Naive B cell (primary cell): ENCODE measurements at places on chromosomes 3 and 15. TPM values are rescaled to one million over a fixed set of nuclear protein-coding genes. Genes with fewer than 3 reads are reported as not detected.

GRCh38 chr3:13113346-13114330 is 40.4 kb upstream of the IQSEC1 start:
- peak; percentile 59 for DNase-seq

DNA sequence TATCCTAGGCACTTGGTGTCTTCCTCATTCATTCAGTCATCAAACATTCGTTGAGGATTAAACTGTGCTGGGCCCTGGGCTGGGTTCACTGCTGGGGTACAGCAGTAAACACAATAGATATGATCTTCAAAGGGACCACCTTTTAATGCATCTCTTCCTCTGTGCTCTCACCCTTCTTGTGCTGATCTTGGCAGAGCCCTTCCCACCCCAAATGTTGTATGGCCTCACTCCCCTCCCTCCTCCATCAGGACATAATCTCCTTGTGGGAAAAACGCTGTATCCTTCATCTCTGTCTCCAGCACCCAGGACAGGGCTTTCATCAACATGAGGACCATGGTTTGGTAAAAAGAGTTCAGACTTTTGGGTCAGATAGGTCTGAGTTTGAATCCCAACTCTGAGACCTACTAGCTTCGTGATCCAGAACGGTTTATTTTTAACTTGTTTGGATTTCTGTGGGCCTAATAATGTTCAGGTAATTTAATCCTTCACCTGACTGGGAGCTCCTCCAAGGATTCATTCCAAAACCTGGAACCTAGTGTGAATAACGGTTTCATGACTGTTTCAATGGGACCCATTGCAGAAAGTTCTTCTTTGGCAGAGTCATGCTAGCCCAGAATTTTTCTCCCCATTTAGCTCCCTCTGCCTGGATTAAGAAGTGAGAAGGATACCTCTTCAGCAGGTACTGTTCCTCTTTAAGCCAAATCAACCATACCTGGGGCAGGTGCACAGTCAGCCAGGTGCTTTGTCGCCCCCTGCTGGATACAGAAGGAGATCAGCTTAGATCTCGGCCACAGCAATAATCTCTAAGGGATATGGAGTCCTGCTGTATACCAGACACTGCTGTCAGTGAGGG is 5.2 kb upstream of the WNT7A start:
- DNase-seq = peak; percentile 34

- no peak for DNase-seq
Observed at GRCh38 chr3:102237181-102237580, 197.6 kb upstream of the ZPLD1 start.

GRCh38 chr3:177569875-177570657 is 372.8 kb upstream of the TBL1XR1 start:
- DNase-seq = peak; percentile 1

- no peak for DNase-seq
Observed at GRCh38 chr3:39277893-39278615, 1.8 kb downstream of the CX3CR1 start.

- DNase-seq = no peak
Observed at GRCh38 chr3:158384019-158384418, 187.0 kb upstream of the MLF1 start.

DNA sequence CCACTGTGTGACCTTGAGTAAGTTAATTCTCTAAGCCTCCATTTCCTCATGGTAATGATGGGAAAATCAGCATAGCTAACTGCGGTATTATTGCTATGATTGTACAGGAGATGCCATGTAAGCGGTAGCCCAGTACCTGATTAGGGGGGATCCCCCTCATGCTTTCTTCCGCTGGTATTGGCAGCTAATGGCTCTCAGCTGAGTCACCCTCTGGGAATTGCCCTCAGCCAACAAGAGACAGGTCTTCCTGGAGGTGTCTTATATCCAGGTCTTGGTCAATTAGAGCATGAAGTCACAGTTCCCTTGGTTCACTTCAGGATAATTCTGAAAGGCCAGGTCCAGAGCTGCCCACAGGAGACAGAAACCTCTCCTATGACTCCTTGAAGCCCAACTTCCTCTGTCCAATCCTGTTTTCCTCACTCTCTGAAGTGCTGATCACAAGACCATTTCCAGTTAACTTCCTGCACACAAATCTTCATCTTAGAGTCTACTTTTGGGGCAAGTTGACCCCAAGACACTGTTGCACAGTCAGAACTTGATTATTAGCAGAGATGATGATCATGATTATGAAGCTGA is 724.7 kb upstream of the ZNF385D start:
- DNase-seq = no peak

DNA sequence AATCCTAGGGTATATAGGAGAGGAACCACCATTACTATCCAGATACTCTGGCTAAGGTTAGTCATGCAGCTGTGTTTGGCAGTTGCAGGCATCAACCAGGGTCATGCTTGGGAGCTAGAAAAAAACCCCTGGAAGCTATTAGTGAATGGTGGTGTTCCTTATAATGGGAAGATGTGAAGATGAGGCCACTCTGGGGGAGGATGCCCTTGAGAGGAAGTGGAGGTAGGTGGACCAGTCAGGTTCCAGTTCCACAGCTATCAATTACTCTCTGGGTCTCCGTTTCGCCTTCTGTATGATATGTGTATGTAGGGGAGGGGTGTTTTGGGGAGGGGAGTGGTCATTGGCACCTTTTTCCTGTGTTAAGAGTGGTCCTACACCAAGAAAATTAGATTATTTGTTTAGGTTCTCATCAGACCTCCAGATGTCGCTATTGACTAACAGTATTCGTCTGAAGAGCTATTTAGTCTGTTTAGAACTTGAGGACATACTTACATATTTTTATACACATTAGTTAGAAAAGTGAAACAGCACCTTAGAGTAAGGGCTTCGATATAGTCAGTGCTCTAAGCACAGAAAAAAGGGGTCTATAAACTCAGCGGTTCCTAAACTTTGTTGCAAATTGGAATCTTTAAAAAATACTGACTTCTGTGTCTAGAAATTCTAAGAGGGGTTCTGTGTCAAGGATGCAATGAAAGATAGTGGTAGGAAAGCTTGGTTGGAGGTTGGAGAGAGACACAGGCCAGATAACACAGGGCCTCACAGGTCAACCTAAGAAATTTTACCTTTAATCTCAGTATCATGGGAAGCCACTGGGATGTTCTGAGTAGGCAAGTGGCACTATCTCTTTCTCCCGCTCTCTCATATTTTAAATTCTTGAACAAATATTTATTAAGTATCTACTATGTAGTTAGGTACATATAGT is 9.1 kb upstream of the HPS3 start:
- peak; percentile 58 for DNase-seq

DNA sequence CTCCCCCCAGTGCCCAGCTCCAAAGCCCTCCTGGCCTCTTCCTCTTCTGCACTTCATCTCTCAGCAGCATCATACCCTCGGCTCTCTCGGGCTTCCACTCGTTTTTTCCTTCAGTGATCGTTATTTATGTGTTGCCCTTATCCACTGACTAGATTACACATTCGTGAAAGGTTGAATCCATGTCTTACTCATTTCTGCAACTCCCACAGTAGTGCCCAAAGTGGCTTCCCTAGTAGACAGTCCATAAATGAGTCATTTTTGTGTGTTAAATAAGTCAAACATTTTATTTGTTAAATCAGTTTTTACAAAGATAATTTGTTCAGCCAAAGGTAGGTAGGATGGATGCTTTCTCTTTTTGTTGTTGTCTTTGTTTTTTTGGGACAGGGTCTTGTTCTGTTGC is 87.4 kb downstream of the CRTC3 start:
- DNase-seq = no peak

- DNase-seq = peak; percentile 35
Observed at GRCh38 chr3:126474498-126475412, 936 bp downstream of the ZXDC start.

DNA sequence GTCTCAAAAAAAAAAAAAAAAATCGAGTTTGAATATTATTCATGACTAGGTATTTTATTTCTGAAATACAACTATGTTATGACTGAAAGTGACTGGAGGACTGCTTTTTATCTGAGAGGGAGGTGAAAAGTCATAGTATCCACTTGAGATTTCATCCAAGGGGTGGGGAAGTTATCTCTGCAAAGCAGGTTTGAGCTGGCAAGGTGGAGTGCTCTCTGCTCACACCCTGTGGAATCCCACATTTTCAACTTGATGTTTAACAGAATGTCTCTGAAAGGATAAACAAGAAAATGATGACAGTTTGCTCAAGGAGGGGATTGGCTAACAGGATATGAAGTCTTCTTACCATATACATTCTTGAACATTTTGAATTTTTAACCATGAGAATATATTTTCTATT is 27.3 kb upstream of the SEC62 start:
- no peak for DNase-seq

GRCh38 chr3:52174896-52175295 is 20.7 kb upstream of the POC1A start:
- DNase-seq = no peak

DNA sequence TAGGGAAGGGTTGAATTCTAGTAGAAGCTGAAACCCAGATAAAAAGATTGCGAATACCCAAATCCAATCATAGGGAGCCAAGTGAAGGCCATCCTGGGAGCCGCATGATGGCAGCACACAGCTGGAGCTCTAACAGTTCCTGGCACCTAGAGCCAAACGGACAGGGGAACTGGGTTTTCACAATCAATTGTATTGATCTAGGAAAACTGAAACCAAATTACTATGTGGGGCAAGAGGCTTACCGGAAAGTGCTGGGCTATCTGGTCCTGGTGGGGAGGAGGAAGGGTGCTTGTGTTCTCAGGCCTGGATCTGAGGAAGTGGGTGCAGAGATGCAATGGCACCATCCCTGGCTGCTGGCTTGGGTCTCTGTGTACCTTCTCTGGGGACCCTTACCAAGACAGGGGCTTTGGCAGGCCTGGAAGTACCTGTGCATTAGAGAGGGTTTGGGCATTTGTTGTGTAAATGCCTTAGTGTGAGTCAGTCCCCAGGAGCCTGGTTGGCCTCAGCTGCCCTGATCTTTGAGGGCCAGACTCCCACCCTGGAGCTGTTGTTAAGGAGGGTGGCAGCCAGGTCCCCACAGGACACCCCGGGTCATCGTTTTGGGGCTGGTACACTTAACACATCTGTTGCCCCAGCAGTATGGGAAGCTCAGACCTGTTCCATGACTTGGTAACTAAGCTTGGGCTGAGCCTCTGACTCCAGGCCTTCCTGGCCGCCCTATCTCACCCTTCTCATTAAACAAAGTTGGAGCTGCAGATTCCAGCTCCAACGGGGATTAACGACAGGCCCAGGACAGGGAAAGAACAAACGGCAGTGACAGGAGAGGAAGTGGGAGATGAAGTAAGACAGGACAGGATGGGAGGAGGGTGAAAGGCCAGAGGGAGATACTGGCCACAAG is 8.9 kb upstream of the FURIN start:
- no peak for DNase-seq

DNA sequence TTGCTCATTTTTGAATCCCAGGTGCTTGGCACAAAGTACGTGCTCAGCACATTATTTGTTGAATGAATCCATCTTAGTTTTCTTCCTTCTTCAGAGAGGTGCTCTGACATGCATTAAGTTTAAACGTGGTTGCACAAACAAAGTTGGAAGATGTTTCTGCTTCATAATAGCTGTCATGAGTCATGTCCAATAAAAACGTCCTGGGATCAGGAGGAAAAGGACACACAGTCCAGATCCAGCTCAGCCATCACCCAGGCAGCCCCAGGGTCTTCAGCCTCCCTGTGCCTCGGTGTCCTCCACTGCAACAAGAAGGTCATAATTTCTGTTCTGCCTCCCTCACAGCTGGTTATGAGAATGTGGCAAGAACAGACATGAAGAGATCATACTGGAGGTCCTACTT is 55.4 kb downstream of the CCNL1 start:
- DNase-seq = no peak

DNA sequence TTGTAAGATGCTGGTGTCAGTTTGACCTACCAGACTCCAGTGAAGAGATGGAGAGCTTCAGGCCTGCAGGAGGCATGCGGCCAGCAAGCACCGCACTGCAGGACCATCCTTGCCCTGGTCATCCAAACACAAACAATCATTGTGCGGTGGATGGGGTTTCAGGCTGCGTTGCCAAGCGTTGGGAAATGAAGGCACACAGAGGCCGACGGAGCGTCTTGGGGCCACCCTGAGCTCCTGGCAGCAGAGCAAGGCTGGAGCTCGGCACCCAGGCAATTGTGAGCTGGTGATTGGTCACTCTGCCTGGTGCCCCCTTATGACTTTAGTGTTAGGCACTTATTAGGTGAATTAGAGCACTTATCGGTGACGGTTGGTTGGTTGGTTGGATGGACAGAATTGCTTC is 222.6 kb upstream of the RGMA start:
- DNase-seq = no peak

Gene ZNF660
- 1.4 TPM for polyA plus RNA-seq

Gene IFRD2
- polyA plus RNA-seq = 63.2 TPM

Gene CHRNA5
- polyA plus RNA-seq = not detected
